ENCODE measurements at places on chromosomes 5 and 9.

DNA sequence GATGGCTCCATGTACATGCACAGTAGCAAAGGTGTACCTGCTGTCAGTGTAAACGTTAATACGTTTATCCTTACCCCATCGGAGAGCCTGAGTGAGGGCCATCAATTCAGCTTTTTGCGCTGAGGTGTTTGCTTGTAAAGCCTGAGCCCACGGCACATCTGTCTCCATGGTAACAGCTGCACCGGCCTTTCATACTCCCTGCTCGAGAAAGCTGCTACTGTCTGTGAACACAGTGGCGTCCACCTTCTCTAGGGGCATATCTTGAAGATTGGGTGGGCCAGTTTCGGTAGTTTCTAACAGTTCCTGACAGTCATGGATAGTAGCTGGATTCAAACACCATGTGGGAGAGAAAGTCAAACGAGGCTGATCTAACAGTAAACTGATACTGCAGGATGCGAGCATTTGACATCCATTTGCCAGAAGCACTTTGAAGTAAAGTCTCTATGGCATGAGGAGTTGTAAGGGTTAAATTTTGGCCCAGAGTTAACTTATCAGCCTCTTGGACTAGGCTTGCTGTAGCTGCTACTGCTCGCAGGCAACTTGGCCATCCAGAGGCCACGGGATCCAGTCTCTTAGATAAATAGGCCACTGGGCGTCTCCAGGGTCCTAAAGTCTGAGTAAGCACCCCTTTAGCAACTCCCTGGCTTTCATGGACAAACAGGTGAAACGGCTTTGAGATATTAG is 21.0 kb upstream of the RHOBTB3 start:
- DNase-seq = no peak

DNA sequence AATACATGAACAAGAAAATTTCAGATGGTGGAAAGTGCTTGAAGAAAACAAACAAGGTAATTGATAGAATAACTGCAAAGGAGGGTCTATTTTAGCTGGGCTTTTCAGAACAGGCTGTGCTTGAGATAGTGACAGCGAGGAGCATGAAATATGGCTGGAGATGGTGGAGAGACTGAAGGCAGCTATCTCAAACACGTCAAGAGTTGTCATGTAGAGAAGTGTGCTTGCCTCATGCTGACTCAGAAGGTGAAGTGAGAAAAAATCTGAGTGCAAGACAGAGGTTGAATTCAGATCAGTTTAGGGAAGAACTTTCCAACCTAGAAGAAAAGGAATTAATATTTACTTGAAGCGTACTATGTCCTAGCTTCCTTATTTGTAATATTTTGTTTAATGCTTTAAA is 115.5 kb upstream of the RANBP3L start:
- DNase-seq = no peak

- peak; percentile 21 for DNase-seq
These were observed 152.9 kb upstream of the MOCS2 start for GRCh38 chr5:53262348-53262970.

DNA sequence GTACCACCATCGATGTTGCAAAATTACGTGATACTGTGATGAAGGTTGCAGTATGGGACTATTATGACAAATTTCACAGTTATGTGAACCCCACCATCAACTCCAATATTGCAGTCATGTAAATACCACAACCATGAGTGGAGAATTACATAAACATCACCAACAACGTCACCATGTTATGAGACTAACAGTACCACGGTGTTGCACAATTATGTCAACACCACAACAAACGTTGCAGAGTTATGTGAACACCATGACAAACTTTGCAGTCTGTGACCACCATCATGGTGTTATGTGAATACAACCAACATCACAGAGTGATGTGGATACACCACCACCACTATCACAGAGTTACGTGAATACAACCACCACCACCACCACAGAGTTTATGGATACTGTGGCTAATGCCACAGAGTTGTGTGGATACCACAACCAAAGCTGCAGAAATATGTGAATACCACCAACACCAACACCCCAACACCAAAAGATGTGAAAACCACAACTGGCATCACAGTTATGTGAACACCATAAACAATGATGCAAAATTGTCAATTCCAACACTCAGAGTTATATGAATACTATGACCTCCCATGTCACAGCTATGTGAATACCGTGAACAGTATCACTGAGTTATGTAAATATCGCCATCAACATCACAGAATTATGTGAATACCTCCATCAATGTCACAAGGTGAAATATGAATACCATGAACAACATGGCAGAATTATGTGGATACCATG is 62.4 kb downstream of the SHC3 start:
- no peak for DNase-seq

DNA sequence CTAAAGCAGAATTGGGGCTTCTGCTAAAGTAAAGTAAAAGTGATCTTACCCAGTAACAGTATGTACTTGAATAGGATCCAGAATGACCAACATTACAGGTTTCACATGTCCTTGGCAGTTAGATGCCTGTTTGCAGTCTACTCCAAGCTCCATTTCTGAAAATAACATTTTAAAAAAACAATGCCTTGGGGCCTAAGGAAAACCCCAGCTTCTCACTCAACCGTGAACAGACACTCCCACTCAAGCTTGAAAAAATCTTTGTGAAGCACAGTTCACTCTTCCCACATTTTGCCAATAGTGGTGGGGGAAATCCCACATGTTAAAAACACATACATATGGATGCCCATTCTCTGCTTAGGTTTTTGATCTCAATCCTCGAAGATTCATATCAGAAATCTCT is 304.1 kb downstream of the ARRDC3 start:
- DNase-seq = no peak

GRCh38 chr9:108911820-108912219 is 22.1 kb downstream of the ELP1 start:
- no peak for DNase-seq

DNA sequence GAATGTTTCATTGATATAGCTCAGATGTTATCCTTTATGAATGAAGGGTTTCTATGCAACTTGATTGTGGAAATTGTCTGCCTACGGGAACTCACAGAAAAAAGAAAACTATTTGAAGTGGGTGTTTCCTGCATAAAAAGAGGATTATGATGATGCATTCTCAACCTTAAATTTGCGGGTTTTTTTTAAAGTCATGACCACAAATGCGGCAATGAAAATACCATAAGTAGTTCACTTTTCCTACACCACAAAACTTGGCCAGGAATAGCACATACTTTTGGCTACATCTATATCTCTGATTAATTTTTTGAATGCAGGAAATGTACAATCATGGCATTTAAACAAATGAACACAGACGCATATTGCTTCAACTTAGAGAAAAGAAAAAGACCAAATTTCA is 754.7 kb downstream of the DTWD2 start:
- no peak for DNase-seq

DNA sequence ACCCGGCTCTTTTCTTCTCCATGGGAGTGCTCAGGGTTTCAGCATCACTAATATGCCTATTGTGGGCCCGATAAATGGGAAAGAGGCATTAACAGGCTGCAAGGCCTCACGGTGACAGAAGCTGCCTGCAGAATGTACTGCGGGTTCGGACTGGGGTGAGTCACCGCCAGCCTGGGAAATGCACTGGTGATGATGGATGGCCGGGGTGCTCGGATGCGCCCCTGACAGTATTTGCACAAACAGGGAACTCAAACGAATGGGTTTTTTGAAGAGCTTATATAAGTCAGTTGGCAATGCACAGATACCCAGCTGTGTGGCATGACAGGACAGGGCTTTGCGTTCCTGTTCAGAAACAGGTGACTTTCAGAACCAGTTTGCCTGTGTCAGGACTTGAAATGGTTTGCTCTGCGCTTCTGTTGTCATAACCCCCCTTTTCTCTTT is 42.0 kb upstream of the PITX1 start:
- DNase-seq = peak; percentile 50

DNA sequence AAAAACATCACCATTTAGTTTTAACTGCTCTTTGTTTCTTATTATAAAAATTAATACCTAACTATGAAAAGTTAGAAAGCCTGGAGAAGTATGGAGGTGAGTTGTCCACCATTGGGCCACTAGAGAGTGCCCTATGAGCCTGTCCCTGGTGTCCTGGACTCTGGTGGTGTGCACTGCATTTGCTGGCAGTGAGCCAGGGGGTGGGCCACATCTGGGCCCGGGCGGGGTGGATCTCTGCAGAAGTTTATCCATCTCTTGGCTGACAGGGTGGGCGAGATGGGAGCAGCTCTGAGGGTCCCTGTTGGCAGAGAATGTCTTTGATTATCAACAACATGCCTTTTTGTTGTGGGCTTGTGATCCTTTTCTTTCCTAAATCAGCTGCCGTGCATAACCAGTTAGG is 8.2 kb downstream of the TENT4A start:
- no peak for DNase-seq

DNA sequence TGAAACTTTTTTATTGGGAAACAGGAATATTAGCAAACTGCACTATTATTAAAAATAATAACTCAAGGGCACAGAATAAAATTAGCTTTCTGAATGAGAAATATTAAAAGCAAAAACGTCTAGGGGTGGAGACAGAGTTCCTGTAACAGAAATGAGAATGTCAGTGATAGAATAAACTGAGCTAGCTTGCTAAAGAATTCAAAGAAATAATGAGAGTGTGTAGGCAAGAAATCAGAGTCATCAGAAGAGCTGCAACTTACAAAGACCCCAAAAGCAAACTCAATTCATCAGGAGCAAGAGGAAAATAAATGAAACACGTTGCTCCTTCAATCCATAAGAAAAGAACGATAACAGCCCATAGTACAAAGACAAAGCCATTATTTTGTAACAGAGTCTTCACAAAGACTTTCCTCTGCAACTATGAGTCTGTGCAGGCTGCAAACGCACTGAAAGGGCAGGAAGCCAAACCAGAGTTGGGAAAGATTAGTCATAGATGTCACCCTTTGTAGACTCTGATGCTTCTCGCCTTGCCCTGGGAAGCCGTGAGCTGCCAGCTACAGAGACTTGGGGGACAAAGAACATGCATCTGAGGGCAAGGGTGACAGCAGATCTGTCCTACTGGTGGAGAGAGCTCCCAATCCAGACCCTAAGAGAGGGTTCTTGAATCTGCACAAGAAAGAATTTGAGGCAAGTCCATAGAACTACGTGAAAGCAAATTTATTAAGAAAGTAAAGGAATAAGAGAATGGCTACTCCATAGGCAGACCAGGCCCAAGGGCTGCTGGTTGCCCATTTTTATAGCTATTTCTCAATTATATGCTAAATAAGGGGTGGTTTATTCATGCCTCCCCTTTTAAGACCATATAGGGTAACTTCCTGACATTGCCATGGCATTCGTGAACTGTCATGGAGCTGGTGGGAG is 40.8 kb downstream of the SHC3 start:
- peak; percentile 10 for DNase-seq

DNA sequence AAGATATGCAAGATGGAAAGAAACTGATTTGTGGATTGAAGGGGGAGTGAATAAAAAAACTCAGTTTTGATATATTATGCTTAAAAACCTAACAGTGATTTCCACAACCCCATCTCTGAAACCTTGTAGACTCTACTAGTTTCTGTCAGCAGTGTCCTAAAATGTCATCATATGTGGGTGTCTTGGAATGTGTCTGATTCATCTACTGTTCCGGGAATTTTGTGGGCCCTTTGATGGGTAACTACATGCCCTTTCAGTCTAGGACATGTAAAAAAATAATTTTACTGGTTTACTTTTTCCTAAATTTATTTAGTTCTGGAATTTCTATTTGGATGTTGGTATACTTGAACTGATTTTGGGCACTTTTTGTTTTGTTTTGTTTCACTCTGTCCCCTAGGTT is 118.9 kb upstream of the NMUR2 start:
- no peak for DNase-seq

DNA sequence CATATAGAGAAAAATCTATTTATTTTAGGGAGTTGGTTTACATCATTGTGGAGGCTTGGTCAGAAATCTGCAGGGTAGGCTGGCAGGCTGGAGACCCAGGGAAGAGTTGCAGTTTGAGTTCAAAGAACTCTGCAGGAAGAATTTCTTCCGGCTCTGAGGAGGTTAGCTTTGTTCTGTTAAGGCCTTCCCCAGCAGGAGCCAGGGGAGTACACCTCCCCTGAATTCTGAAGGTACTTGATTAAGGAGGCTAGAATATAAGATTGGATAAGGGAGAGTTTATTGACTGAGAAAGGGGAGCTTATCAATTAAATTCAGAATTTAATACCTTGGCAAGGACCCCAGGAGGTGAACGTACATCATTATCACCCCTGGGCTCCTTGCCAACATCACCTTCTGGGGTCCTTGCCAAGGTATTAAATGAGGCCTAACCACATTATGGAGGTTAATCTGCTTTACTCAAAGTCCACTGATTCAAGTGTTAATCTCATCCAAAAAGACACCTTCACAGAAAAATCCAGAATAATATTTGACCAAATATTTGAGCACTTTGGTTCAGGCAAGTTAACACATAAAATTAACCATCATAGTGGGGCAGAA is 351.7 kb downstream of the CWC27 start:
- no peak for DNase-seq

Data from HTR-8/SVneo (cell line).